ENCODE measurements at places on chromosomes 5 and 9.

DNA sequence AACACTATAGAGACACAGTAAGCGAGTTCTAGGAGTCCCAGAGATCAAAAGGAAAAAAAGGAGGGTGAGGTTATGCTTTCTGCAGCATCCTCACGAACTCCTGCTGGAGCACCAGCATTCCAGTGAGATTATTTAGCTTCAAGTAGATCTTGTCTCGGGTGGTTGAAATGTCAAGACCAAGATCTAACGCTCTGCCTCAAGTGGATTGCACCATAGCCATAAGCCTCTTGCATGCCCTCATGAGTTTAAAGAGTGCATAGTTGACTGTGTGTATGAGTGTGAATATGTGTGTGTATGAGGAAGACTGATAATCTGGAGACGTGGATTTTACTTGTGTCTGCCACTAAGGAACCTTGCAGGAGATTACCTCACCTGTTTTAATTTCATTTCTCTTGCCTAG lies 335.3 kb upstream of the ADAMTSL1 start:
- no peak overlapping the region for H3K4me3 ChIP-seq
- H3K27me3 ChIP-seq = no peaks in the 10 kb centered on the region
- no peaks in the 10 kb centered on the region for H3K36me3 ChIP-seq
- H3K27ac ChIP-seq = no peak overlapping the region

GRCh38 chr5:105794578-105794977 lies 1876.2 kb downstream of the EFNA5 start:
- no peak overlapping the region for H3K4me3 ChIP-seq
- H3K36me3 ChIP-seq = no peaks in the 10 kb centered on the region
- no peaks in the 10 kb centered on the region for H3K4me1 ChIP-seq
- DNase-seq = no peak

DNA sequence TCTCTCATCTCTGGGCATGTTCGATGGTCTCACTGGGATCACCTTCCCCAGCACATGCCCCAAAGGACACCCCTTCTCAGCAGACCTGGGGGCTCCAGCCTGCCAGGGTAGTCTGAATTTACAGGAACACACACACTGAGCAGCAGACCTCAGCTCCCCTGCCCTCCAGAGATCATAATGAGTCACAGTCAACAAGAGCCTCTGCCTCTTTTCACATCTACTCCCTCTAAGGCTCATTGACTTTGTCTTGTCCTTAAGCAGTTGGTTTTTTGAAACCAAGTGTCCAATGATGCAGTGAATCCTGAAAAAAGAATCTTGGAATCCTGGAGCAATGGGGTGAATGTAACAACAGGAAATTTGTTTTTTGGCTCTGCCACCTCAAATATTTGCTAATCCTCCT lies 20.8 kb downstream of the GABBR2 start:
- H3K4me3 ChIP-seq = no peak overlapping the region
- no peaks in the 10 kb centered on the region for H3K4me1 ChIP-seq
- no peak overlapping the region for H3K27ac ChIP-seq
- DNase-seq = no peak
- no peaks in the 10 kb centered on the region for H3K36me3 ChIP-seq

GRCh38 chr5:170228762-170229435 lies 3.9 kb upstream of the C5orf58 start:
- no peaks in the 10 kb centered on the region for H3K27me3 ChIP-seq
- H3K36me3 ChIP-seq = no peaks in the 10 kb centered on the region
- no peaks in the 10 kb centered on the region for H3K4me1 ChIP-seq
- DNase-seq = no peak
- H3K27ac ChIP-seq = no peak overlapping the region

- H3K27me3 ChIP-seq = no peaks in the 10 kb centered on the region
- peaks cover 27% of the 10 kb centered on the region for H3K4me1 ChIP-seq
- peaks cover 72% of the 10 kb centered on the region for H3K36me3 ChIP-seq
- H3K4me3 ChIP-seq = no peak overlapping the region
- DNase-seq = no peak
Observed at GRCh38 chr9:131618071-131618479, 72.8 kb downstream of the PRRT1B start.

DNA sequence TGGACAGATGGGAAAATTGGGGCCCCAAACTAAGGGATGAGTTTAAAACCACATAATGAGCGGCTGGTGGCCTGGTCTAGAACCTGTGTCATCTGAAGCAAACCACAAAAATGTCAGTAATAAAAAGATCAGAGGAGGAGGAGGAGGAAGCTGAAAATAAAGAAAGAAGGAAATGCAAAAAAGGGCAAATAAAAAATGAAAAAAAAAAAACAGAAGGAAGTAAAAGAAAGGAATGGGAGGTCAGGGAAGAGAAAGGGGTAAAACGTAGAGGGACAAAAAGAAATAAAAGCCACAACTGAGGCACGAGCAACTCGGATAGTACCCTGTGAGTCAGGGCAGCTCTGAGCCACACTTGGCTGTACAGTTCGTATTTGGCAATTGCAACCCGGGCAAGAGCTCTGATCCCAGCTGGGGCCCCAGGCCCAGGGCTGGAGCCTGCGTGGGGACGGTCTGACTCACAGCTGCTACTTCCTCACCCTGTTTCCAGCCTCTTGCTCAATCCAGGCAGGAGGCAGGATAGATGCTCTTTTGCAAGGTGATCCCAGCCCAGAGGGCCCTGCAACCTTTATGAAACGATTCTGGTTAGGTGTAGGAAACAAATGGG lies 137.9 kb upstream of the TRIM32 start:
- no peaks in the 10 kb centered on the region for H3K36me3 ChIP-seq
- peak; percentile 88 for DNase-seq
- H3K27me3 ChIP-seq = no peaks in the 10 kb centered on the region
- peak overlapping the region; percentile 23 for H3K27ac ChIP-seq

GRCh38 chr5:78594610-78595457 lies 53.7 kb downstream of the LHFPL2 start:
- H3K27me3 ChIP-seq = no peaks in the 10 kb centered on the region
- peaks cover 54% of the 10 kb centered on the region for H3K4me1 ChIP-seq
- H3K4me3 ChIP-seq = no peak overlapping the region
- DNase-seq = no peak
- no peaks in the 10 kb centered on the region for H3K36me3 ChIP-seq

GRCh38 chr9:74006935-74007334 lies 490.2 kb upstream of the RORB start:
- H3K27me3 ChIP-seq = no peaks in the 10 kb centered on the region
- H3K27ac ChIP-seq = no peak overlapping the region
- H3K4me1 ChIP-seq = no peaks in the 10 kb centered on the region
- H3K4me3 ChIP-seq = no peak overlapping the region

DNA sequence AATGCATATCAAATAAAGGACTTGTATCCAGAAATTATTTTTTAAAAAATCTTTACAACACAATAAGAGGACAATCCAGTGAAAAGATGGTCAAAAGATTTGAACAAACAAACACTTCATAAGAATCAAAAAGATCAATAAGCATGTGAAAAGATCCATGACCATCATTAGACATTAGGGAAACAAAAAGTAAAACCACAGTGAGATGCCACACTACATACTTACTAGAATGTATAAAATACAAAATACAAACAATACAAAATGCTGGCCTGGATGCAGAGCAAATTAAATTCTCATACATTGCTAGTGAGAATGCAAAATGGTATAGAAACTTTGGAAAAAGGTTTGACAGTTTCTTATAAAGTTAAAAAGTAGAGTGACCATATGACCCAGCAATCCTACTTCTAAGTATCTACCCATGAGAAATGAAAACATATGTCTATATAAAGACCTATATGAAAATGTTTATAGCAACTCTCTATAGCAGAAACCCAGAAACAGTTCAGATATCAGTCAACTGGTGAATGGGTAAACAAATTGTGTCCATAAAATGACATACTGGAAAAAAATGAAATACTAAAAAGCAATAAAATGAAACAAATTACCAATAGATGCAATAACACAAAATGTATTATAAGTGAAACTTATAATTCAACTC lies 426.1 kb downstream of the RAB3C start:
- no peaks in the 10 kb centered on the region for H3K36me3 ChIP-seq
- no peak overlapping the region for H3K4me3 ChIP-seq
- H3K27ac ChIP-seq = no peak overlapping the region
- DNase-seq = no peak

DNA sequence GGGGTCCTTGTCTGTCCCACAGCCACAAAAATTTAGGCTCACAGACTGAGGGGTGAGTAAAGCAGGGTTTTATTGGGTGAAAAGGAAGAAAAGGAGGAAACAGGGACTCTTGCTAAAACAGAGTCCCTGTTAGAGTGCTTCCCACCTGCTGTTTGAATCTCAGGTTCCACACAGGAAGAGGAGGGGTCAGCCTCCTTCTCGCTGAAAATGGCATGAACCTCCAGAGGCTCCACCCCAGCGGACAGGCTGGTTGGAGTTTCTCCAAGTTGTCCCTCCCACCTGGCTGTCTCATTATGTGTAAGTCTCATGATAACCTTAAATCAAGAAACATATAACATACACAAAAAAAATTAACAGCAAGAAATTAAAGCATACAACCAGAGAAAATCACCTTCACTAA lies 28.3 kb upstream of the UHRF2 start:
- no peak overlapping the region for H3K27ac ChIP-seq
- H3K4me3 ChIP-seq = no peak overlapping the region
- no peaks in the 10 kb centered on the region for H3K4me1 ChIP-seq
- no peaks in the 10 kb centered on the region for H3K27me3 ChIP-seq
- no peaks in the 10 kb centered on the region for H3K36me3 ChIP-seq
- no peak for DNase-seq

DNA sequence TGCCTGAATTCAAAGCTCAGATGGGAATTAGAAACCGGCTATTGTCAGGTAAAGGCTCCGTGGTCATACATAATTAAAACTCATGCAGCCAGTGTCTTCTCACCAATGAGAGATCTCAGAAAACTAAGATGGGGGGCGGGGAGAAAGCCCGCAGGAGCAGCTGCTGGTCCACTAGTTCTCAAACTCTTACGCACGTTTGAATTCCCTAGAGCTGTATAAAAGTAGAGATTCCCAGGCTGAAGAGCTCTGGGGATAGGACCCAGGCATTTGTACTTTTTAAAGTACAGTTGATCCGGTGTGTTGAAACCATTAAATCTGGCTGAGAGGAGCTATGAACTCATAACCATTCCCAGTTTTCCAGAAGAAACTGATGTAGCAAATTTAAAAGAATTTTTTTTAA lies 68.5 kb downstream of the FRMD3 start:
- no peaks in the 10 kb centered on the region for H3K27me3 ChIP-seq
- H3K36me3 ChIP-seq = no peaks in the 10 kb centered on the region
- no peak for DNase-seq
- no peak overlapping the region for H3K4me3 ChIP-seq
- peaks cover 59% of the 10 kb centered on the region for H3K4me1 ChIP-seq

DNA sequence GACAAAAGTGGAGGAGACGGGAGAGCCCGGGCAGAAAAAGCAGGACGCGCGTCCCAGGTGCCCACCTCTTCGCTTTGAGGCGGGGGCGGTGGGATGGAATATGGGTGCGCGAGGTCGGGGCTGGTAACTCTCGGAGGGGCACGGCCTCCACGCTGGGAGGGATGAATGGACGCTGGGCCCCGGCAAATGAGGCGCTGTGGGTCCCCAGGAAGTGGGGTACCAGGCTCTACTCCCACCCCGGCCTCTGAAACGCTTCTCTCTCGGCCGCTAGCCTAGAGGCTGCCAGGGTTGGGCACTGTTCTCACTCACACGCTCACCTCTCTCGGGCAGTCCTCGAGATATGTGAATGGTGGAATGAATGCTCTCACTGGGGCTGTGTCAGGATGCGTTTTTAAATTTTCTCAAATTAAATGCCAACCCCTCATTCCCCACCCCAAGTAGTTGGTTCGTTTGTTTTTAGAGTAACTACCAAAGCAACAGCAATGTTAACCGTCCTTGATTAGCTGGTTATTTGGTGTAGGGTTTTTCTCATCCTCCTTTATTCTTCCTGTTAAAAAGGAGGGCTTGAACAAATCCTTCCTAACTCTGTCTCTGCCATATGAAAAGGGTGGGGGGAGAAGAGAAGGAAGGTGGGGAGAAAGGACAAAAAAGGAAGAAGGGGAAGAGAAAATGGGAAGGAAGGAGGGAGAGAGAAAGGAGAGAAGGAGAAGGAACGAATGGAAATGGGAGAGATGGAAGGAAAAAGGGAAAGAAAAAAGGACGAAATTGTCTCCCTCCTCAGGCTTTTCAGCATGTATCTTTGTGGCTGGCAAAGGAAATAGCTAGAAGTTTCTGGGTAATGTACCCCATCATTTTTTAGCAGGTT lies 1.3 kb upstream of the EBF1 start:
- DNase-seq = no peak
- peaks cover 47% of the 10 kb centered on the region for H3K4me1 ChIP-seq
- no peaks in the 10 kb centered on the region for H3K36me3 ChIP-seq
- H3K27me3 ChIP-seq = peaks cover 98% of the 10 kb centered on the region
- H3K27ac ChIP-seq = no peak overlapping the region
- H3K4me3 ChIP-seq = no peak overlapping the region

DNA sequence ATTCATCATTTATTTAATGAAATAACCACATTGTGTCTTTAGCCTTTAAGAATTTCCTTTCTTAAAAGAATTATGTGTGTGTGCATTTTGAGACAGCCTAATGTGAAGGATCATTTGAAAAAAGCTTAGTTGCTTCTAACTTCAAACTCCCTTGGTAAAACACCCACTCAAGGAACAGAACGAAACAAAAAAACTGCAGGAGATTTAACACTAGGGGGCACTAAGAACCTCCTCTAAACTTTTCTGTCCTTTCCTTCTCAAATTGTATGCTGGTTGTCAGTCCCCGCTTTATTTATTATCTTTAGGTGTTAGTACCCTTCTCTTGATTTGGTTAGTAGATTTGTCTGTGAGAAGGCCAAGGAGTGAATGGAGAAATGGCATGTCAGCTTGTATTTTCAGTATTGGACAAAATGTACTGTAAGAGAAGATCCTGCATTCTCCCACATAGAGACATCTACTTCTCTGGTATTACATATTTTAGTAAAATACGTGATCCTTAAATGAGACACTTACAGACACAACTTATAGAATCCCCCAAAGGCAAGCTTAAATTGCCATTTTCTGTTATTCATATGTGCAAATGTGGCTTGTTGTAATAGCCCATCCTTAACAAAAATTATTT lies 229.7 kb downstream of the MRPS30 start:
- H3K36me3 ChIP-seq = no peaks in the 10 kb centered on the region
- no peaks in the 10 kb centered on the region for H3K27me3 ChIP-seq

GRCh38 chr5:75461679-75462078 lies 49.8 kb downstream of the CERT1 start:
- H3K4me3 ChIP-seq = no peak overlapping the region
- peak overlapping the region; percentile 74 for H3K27ac ChIP-seq
- no peaks in the 10 kb centered on the region for H3K27me3 ChIP-seq
- H3K36me3 ChIP-seq = peaks cover 4% of the 10 kb centered on the region
- DNase-seq = peak; percentile 50
- H3K4me1 ChIP-seq = peaks cover 26% of the 10 kb centered on the region

GRCh38 chr9:4297151-4297785 lies 2.6 kb downstream of the GLIS3 start:
- H3K4me1 ChIP-seq = peaks cover 46% of the 10 kb centered on the region
- peak; percentile 70 for DNase-seq
- H3K4me3 ChIP-seq = peak overlapping the region; percentile 78
- H3K27ac ChIP-seq = peak overlapping the region; percentile 84
- H3K36me3 ChIP-seq = no peaks in the 10 kb centered on the region
- peaks cover 27% of the 10 kb centered on the region for H3K27me3 ChIP-seq

- no peak overlapping the region for H3K4me3 ChIP-seq
- no peak overlapping the region for H3K27ac ChIP-seq
- no peaks in the 10 kb centered on the region for H3K36me3 ChIP-seq
- DNase-seq = no peak
Observed at GRCh38 chr5:120368923-120369715, 95.0 kb upstream of the PRR16 start.

- no peaks in the 10 kb centered on the region for H3K36me3 ChIP-seq
- no peaks in the 10 kb centered on the region for H3K4me1 ChIP-seq
- no peak overlapping the region for H3K4me3 ChIP-seq
- H3K27ac ChIP-seq = no peak overlapping the region
- peaks cover 33% of the 10 kb centered on the region for H3K27me3 ChIP-seq
Observed at GRCh38 chr5:1873243-1873959, 9.3 kb downstream of the IRX4 start.

- H3K36me3 ChIP-seq = no peaks in the 10 kb centered on the region
- no peak for DNase-seq
- H3K4me3 ChIP-seq = no peak overlapping the region
Observed at GRCh38 chr9:27801545-27801944, 228.3 kb upstream of the C9orf72 start.

Measured in CD14-positive monocyte (primary cell).